ENCODE measurements at places on chromosomes 3 and 15.

GRCh38 chr3:125317761-125318160 lies 57.4 kb downstream of the ZNF148 start:
- no peak for DNase-seq

- DNase-seq: no peak
These were observed 23.6 kb upstream of the ATG7 start for GRCh38 chr3:11248596-11248995.

GRCh38 chr15:68900027-68900426 lies 30.3 kb upstream of the SPESP1 start:
- no peak for DNase-seq

DNA sequence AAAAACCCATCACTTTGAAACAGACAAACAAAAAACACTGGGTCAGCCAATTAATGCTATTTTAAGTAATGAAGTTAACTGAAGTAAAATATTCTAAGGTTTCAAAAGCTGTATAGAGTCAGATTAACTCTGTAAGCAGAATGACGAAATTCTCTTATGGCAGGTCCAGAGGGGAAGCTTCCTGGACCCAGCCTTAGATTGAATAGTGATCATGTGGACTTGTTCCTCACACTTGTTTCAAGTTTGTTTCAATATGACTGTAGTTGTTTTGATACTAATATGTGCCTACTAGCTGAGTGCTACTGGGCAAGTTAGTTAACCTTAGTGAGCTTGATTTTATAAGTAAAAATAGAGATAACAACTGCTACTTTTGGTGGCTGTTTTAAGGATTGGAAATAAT lies 32.6 kb downstream of the PLS1 start:
- no peak for DNase-seq

DNA sequence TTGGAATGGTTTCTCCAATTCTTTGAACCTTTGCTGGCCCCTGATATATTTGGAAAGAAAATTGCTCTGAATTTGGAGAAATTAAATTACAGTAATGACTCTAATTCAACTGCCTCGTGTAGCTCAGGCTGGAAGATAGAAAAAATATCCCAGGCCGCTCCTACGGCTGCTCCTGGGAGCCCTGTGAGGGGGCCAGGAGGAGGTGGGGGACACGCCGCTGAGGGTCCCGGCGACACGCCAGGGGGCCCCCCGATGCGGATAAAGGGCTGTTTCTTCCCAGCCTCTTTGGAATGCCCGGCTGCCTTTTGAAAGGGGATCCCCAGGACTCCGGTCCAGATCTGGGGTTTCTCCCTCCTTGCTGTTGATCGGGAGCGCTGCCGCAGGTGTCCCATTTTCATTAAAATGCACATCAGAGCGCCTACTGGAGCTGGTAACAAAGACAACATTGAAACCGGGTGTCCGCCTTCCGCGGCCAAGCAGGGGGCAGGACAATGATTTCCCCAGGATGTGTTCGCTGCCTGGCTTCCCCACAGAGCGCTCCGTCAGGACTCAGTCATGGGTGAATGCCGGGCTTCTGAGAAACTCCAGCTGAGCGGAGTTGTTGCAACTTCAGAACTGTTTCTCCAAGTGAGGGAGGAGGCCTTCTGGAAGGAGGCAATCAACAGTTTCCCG lies 200.1 kb upstream of the KBTBD8 start:
- DNase-seq: peak; percentile 29

- DNase-seq: no peak
These were observed 2.3 kb upstream of the COLQ start for GRCh38 chr3:15523660-15524417.

- DNase-seq: no peak
These were observed 204.8 kb upstream of the CCDC54 start for GRCh38 chr3:107172411-107172810.

DNA sequence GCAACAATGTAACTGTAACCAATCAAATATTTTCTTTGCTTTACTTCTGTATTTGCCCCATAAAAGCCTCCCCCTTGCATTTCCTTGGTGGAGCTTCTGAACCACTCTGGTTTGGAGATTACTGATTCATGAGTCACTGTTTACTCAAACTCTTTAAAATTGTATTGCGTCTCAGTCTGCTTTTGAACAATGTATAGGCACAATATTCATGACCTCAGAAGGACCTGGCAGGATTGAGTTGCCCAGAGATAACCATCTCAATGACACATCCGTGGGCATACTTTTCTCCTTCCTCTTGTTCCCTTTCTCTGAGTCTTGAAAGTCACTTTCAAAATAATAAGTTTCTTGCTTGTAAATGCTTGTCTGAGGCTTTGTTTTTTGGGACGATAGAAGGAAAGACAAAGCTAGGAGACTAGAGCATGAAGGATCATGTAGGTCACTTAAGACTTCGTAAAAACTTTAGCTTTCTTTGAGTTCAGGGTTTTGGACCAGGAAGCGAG lies 57.1 kb upstream of the POU1F1 start:
- DNase-seq: no peak

GRCh38 chr3:33798113-33798417 lies 365 bp upstream of the PDCD6IP start:
- DNase-seq: no peak

Data from head of caudate nucleus (tissue), 42 donors.